ENCODE measurements at places on chromosomes 1 and 21.

DNA sequence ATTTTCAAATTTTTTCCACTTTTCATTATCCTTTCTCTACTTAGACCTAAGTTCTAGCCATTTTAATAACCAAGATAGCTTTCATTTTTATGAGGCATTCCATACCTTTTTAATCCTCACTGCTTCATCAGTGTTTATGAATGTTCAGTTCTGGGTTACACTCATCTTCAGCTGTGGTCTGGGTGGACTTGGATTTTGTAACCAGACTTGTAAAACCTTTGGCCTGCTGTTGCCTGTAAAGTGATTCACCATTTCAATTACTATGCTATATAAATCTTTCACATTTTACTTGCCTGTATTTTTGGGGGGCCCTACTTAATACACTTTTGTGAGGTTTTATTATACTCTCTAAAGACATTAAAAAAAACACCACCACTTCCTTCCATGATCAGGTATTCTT lies 46.2 kb downstream of the USP25 start:
- no peak for DNase-seq

- DNase-seq: no peak
Observed at GRCh38 chr1:33609739-33610138, 137.3 kb downstream of the ZSCAN20 start.

GRCh38 chr1:17636612-17637011 lies 97.1 kb downstream of the ARHGEF10L start:
- DNase-seq: no peak

GRCh38 chr1:50264590-50264989 lies 155.9 kb downstream of the ELAVL4 start:
- no peak for DNase-seq

- no peak for DNase-seq
Observed at GRCh38 chr21:32383812-32384211, 9.0 kb downstream of the URB1 start.

GRCh38 chr1:241442686-241443085 lies 76.9 kb downstream of the FH start:
- no peak for DNase-seq

- DNase-seq: no peak
Observed at GRCh38 chr1:2465371-2466269, 10.5 kb upstream of the PLCH2 start.

DNA sequence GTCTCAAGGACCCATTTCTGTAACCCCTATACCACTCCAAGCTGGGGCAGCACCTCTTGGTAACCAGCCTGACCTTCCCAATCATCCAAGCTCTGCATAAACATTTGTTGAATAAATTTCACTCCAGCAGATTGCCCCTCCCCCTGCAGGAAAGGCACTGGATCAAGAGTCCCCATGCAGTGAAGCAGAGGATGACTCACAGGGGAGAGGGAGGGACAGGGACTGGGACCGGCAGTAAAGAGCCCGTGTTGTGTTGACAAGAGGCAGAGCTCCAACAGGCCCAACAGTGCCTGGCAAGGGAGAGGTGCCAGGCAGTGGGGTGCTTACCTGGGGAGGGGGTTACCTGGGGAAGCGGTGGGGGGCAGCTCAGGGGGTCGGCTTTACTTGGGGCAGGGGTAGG lies 32.3 kb downstream of the SLC9A1 start:
- peak; percentile 59 for DNase-seq

- DNase-seq: no peak
Observed at GRCh38 chr1:240658312-240658960, 46.5 kb upstream of the GREM2 start.

DNA sequence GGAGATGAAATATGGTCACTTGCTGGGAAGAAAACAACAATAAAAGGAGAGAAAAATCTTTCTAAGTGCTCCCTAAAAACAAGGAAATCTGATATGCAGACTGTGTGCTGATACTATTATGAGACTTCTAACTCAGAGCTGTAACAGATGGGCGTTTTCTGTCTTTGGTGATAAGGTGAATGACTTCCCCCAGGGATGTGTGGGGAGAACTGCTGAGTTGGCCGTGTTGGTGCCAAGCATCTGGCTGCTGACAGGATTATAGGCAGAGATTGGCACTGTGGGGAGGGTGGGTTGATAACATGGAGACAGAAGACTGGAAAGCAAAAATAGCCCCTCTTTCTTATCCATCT lies 438.5 kb upstream of the PLXNA2 start:
- DNase-seq: no peak

GRCh38 chr1:180215856-180216625 lies 14.0 kb upstream of the LHX4 start:
- no peak for DNase-seq

DNA sequence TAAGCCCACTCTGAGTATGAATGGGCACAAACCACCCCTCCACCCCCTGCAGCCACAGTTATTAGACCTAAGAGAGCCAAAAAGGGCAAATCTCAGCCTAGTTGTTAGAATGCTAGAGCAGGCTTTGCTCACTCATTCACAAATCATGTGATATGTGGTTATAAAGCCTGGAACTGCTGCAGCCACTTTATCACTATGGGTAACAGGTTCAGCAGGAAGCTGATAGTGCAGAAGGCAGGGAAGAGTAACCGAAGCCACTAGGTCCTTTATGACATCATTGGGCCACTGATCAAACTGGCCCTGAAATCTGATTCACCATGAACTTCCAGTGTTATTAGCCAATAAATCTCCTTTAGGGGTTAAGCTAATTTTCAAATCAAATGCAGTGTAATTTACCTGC lies 134.7 kb downstream of the GRIK1 start:
- DNase-seq: no peak

All from Right ventricle myocardium superior (tissue), 1 donor.